Fibroblast of skin of left quadriceps (primary cell): ENCODE measurements at places on chromosomes 11 and 22.

DNA sequence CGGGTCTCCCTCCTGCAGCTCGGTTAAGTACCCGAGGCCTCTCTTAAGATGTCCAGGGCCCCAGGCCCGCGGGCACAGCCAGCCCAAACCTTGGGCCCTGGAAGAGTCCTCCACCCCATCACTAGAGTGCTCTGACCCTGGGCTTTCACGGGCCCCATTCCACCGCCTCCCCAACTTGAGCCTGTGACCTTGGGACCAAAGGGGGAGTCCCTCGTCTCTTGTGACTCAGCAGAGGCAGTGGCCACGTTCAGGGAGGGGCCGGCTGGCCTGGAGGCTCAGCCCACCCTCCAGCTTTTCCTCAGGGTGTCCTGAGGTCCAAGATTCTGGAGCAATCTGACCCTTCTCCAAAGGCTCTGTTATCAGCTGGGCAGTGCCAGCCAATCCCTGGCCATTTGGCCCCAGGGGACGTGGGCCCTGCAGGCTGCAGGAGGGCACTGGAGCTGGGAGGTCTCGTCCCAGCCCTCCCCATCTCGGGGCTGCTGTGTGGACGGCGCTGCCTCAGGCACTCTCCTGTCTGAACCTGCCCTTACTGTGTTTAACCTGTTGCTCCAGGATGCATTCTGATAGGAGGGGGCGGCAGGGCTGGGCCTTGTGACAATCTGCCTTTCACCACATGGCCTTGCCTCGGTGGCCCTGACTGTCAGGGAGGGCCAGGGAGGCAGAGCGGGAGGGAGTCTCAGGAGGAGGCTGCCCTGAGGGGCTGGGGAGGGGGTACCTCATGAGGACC lies 25.0 kb downstream of the FADS3 start:
- no peak for DNase-seq

- no peak for DNase-seq
Measured at GRCh38 chr22:45468872-45469271, 33.8 kb upstream of the FBLN1 start.

DNA sequence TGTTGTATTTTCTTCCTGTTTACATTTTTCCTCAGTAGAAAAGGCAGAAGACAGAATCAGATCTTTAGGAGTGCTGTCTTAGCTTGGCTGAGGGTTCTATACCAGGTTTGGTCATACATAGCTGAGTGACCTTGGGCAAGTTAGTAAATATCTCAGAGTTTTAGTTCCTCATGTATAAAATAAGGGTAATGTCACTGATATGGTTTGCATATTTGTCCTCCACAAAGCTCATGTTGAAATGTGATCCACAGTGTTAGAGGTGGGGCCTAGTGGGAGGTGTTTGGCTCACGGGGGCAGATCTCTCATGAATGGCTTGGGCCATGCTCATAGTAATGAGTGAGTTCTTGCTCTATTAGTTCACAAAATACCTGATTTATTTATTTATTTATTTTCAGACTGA lies 7.5 kb upstream of the HTR3A start:
- DNase-seq = no peak

DNA sequence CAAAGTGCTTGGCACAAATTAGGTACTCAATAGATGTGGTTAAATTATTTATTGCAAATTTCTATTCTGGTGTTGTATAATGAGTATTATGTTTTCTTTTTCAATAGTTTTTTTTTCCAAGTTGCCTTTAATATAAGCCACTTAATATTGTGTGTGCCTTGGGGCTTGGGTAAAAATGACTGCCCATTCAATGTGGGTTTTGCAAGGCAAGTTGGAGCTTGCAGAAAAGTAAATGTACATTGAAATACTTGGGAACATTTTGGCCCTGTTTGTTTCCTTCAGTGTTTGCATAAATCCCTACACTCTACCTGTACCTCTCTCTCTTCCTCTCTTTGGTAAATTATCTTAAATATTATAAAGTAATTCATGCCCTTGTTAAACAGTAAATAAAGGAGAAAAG lies 2.1 kb upstream of the CCDC81 start:
- no peak for DNase-seq

DNA sequence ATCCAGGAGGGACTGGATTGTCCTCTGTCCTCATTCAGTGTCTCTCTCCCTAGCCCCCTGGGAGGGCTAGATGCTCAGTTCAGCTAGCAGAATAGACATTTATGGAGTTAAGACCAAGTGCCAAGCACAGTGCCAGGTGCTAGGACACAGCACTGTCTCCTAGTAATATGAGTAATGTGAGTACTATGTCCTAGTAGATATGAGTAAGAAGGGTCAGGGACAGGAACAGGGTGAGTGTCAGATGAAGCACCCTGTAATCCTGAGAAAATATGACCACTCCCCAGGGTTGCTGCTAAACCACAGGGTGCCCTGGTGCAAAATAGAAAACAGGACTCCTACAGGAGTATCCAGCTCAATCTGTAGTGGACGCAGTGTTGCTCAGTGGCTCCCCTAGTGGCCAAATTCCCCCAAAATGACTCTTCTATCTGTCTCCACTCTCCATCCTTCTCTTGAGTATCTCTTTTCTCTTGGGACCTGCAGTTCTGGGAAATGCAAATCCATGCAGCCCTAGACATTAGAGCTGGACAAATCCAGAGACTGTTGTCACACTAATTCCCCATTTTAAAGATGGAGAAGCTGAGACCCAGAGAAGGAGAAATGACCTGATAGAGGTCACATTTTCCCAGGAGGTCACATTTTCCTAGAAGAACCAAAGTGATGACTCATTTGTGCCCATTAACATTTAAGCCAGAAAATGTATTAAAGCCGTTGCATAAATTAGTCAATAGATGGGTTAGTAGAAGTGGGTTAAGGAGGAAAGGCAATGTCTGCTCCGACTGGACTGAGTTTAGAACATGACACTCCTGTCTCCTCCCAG lies 214.3 kb downstream of the NXPE2 start:
- no peak for DNase-seq

DNA sequence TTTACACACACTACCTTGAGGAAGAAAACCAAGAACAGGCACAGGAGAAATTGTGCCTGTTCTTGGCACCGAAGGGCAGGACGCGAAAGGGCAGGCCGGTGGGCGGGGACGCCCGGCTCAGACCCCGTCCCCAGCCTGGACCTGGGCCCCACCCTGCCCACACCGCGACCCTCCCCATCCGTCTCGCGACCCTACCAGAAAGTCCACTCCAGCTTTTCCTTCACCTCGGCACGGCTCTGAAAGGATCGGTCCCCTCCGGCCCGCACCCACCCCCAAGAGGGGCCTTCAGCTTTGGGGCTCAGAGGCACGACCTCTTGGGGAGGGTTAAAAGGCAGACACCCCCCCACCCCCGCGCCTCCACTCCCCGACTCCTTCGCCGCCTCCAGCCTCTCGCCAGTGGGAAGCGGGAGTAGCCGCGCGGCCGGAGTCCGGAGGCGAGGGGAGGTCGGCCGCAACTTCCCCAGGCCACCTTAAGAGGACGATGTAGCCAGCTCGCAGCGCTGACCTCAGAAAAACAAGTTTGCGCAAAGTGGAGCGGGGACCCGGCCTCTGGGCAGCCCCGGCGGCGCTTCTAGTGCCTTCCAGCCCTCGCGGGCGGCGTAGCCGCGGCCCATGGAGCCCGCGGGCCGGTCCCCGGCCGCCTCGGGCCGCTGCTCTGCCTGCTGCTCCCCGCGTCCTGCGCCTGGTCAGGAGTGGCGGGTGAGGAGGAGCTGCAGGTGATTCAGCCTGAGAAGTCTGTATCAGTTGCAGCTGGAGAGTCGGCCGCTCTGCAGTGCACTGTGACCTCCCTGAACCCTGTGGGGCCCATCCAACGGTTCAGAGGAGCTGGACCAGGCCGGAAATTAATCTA lies 4.4 kb downstream of the SEC14L6 start:
- no peak for DNase-seq

GRCh38 chr11:114208377-114208776 lies 87.8 kb upstream of the NNMT start:
- DNase-seq = no peak

GRCh38 chr11:1171985-1172728 lies 14.4 kb downstream of the MUC5AC start:
- no peak for DNase-seq

GRCh38 chr11:102819491-102819890 lies 21.5 kb upstream of the MMP1 start:
- no peak for DNase-seq

DNA sequence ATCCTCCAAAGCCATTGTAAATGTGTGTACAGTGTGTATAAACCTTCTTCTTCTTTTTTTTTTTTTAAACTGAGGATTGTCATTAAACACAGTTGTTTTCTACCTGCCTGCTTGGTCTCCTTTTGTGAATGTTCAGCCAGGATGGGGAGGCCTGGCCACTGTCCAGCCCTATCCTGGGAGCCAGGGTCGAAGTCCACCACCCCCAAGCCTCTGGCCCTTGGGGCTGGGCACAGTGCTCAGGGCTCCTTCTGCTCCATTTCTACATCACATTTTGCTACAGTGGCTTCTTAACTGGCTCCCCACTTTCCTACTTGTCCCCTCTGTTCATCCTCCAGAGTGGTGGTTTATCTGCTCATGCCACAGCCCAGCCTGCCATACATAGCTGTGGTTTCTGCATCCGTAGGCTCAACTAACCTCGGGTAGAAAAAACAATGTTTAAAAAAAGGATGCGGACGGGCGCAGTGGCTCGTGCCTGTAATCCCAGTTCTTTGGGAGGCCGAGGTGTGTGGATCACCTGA lies 2.5 kb upstream of the SMARCB1 start:
- no peak for DNase-seq

- peak; percentile 29 for DNase-seq
Measured at GRCh38 chr11:86396396-86396795, 21.7 kb downstream of the CCDC81 start.

DNA sequence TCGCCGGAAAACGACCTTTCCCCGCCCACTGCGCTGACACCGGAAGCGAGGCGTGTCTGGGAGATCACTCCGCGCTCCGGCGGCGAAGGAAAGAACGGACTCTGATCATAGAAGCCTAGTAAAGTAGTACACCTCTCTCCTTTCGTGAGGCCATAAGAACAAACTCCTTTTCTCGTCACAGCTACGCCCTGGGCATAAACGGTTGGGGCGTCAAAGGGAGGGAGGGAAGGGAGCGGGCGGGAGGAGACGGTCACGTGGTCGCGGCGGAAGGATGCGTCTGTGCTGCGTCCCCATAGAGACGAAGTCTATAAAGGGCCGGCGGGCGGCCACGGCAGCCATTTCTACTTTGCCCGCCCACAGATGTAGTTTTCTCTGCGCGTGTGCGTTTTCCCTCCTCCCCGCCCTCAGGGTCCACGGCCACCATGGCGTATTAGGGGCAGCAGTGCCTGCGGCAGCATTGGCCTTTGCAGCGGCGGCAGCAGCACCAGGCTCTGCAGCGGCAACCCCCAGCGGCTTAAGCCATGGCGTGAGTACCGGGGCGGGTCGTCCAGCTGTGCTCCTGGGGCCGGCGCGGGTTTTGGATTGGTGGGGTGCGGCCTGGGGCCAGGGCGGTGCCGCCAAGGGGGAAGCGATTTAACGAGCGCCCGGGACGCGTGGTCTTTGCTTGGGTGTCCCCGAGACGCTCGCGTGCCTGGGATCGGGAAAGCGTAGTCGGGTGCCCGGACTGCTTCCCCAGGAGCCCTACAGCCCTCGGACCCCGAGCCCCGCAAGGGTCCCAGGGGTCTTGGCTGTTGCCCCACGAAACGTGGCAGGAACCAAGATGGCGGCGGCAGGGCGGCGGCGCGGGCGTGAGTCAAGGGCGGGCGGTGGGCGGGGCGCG lies at the start of gene ATF4:
Gene ATF4 (plus strand): TSS at position 337 of the 880 bp plus-strand sequence. CDS start 884 bp downstream, outside the sequence.
- DNase-seq = peak; percentile 99

- DNase-seq = no peak
Measured at GRCh38 chr11:128929468-128929867, 13.2 kb downstream of the TP53AIP1 start.

DNA sequence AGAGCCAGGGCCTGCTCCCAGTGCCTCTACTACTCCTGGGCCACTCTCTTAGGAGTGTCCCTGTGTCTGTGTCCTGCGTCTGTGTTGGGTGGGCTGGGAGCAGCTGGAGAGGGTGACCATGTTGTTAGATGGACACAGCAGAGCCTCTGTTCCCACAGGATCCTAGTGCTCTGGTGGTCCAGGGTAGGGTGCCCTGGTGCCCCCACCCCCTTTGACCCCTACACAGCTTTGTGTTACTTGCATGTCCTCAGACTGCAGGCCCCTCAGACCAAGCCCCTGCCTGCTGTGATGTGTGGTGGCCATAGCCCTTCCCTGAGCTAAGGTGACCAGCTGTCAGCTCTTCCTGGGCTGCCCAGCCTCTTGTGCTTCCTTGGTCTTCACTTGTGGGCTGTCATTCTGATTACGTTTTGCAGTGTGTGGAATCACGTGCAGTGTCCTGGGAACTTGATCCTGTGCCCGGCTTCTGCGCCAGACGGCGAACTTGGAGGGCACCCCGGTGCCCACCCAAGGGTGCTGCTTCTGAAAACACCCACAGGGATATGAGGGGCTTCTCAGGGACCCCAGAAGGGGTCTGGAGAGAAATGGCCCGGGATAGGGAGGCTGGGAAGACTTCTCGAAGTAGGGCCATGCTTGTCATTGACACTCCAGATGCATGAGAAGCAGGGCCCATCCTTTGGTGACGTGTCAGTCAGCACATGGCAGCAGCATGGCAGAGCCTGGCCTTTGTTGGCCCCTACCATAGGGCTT lies 1.5 kb downstream of the TANGO2 start:
- no peak for DNase-seq

- no peak for DNase-seq
Measured at GRCh38 chr11:126996036-126996804, 4.3 kb downstream of the KIRREL3 start.

DNA sequence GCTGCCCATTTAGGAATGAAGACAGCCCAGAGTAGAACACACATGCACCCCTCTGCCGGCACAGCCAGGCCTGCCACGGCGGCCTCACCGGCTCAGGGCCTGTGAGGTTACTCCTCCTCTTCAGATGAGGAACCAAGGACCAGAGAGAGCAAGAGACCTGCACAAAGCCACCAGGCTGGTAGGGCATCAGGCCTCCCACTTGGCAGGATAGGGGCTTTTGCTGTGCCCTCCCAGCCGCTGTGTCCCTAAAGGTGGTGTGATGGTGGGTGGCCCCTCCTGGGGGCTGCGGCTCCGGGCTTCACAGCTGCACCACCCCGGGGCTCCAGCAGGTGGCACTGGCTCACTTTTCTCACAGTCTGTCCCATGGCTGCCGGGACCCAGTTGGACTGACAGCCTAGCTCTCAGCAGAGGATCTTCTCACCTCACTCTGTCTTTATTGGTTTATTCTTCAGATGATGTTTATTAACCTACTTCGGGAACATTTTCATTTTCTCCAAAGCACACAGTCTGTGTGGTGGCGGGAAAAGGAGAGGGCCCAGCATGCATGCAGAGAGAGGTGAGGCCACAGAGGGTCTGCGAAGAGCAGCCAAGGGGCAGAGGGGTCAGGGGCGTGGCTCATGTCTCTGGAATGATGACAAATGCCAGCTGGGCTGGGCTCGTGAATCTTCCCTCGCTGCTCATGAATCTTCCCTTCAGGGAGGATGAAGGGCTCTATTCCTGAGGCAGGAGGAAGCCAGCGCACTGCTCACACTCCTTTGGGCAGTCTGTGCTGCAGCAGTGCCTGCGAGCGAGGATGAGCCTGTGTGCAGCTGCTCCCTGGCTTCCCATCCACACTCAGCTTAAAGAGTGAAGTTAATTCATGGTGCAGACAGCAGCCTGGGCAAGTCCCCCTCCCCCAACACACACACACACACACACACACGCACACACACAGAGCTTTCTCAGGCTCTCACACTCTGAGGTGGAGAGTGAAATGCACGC lies 101.1 kb upstream of the PITPNB start:
- DNase-seq = peak; percentile 39
